ENCODE measurements at places on chromosomes 6 and 20. TPM values are rescaled to one million over a fixed set of nuclear protein-coding genes. Genes with fewer than 3 reads are reported as not detected.

Gene IL17F
- total RNA-seq: not detected

- no peak overlapping the region for H3K4me3 ChIP-seq
- H3K4me1 ChIP-seq: no peaks in the 10 kb centered on the region
- no peak overlapping the region for H3K27ac ChIP-seq
These were observed 545.6 kb downstream of the C6orf118 start for GRCh38 chr6:164763788-164764187.

DNA sequence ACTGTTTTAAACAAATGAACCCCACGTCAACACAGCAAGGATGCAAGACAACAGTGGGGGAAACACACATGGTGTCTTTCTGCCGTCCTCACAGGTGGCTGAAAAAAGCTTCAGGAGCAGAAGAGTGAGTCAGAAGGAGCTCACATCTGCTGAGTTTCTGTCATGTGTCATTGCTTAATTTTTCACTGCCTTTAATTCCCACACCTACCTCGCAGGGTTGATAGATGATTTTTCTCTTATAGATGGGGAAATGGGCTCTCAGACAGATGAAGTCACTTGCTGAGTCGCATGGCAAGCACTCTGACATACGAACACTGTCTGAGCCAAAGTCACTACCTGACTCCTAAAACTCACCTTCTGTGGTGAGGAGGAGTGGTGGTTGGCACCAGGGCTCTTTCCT, 28.3 kb upstream of the CARMIL1 start:
- no peak overlapping the region for H3K27ac ChIP-seq
- no peak for DNase-seq
- no peaks in the 10 kb centered on the region for H3K27me3 ChIP-seq
- H3K4me3 ChIP-seq: no peak overlapping the region
- H3K36me3 ChIP-seq: no peaks in the 10 kb centered on the region
- H3K4me1 ChIP-seq: no peaks in the 10 kb centered on the region

- H3K27ac ChIP-seq: no peak overlapping the region
- no peak for DNase-seq
- no peak overlapping the region for H3K4me3 ChIP-seq
- no peaks in the 10 kb centered on the region for H3K27me3 ChIP-seq
These were observed 279.6 kb downstream of the PRL start for GRCh38 chr6:22017272-22017671.

GRCh38 chr6:115216835-115217234, 843.9 kb downstream of the FRK start:
- H3K36me3 ChIP-seq: no peaks in the 10 kb centered on the region
- no peaks in the 10 kb centered on the region for H3K27me3 ChIP-seq
- no peak for DNase-seq
- no peak overlapping the region for H3K27ac ChIP-seq

All from upper lobe of left lung (tissue), 6 donors.